Putamen (tissue), 1 donor: ENCODE measurements at places on chromosomes 13 and 19.

- DNase-seq, result no peak
Observed at GRCh38 chr13:40063703-40064102, 408.2 kb downstream of the COG6 start.

GRCh38 chr19:13066226-13066625 is 36.4 kb downstream of the LYL1 start:
- no peak for DNase-seq

GRCh38 chr19:56983171-56983570 is 136.6 kb upstream of the USP29 start:
- DNase-seq, result peak; percentile 77

DNA sequence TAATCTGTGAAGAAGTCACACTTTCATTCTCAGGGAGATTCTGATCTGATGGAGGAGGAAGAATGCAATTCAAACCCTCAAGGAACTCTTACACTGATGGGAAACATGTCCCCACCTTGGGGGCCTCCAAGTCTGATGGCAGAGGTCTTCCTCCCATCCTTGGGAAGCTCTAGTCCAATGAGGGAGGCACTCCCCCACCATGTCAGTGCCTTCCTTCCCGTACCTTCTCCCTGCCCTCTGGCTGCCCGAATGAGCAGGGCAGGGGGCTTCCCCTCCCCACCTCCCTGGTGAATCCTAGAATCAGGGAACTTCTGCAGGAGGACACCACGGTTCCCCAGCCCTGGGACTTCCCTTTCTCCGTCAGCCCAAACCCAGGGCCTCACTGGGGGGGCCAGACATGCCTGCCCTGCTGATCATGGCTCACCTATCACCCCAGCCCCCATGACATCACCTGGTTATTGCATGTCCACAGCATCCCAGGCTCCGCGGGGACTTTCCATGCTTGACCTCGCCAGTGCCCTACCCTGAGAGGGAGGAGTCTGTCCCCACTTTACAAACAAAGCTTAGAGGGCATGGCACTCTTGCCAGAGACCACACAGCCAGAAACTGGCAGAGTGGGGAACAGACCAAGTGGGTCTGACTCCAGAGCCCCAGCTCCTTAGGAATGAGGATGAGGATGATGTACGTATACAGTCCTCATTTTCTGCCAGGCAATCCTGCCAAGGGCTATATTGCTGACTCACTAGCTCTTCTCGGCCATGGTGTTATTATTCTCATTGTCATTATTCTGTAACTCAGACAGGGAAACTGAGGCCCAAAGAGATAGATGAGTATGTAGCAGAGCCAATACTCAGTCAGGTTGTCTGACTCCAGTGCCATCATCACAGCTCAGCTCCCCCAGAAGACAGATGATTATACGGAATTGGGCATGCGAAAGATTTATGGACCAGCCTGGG is 9.6 kb upstream of the BCL3 start:
- no peak for DNase-seq

GRCh38 chr19:18414504-18415177 is 4.6 kb upstream of the SSBP4 start:
- DNase-seq, result no peak

DNA sequence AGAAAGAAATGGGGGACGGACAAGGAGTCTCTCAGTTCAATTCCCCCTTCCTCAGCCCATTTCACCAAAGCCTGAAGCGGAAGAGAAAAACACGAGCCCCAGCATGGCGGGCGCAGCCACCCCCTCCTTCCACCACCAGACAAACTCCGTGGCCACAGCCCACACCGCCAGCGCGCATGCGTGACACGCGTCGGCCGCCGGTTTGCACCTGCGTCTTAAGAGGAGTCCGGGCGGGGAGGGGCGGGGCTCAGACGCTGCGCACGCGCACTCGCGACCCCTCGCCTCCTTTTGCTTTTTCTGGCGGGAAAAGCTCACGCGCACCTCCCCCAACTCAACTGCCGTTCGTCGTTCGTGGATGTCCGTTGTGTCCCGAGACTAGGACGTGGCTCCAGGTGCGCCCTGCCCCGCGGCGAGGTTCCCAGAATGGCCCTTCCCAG is at the start of gene KASH5:
TSS of gene KASH5 (plus strand) at position 314 of the 437 bp plus-strand sequence. CDS start 2,635 bp downstream, outside the sequence.
- DNase-seq, result peak; percentile 58

DNA sequence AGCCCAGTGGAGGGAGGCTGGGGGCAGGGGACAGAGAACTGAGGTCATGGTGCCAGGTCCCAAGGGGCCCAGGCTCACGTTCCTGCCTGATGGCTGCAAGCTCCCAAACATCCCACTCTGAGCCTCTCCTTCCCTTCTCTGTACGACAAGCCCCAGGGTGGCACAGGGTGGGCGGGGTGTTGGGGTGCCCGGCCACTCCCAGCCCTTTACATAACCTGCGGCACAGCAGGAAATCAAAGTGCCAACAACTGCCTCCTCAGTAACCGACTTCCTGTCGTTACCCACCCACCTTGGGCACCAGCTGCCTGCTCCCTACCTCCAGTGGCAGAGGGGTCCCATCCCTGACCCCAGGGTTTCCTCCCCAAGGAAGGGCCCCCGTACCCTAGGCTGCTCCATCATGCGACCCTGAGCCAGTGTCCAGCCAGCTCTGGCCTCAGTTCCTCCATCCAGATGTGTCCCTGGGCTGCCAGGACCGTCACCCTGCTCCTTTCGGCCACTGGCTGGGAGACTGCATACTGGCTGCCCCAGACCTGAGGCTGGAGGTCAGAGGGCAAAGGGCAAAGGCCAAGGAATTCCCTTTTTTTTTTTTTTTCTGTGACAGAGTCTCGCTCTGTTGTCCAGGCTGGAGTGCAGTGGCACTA is 27.7 kb upstream of the NFIC start:
- no peak for DNase-seq
